ENCODE measurements at places on chromosomes 11 and 22.
A peak's percentile ranks its signal among the peaks of the same experiment; 100 is the strongest.

GRCh38 chr22:41987276-41987675 is 11.3 kb upstream of the WBP2NL start:
- DNase-seq, result no peak

DNA sequence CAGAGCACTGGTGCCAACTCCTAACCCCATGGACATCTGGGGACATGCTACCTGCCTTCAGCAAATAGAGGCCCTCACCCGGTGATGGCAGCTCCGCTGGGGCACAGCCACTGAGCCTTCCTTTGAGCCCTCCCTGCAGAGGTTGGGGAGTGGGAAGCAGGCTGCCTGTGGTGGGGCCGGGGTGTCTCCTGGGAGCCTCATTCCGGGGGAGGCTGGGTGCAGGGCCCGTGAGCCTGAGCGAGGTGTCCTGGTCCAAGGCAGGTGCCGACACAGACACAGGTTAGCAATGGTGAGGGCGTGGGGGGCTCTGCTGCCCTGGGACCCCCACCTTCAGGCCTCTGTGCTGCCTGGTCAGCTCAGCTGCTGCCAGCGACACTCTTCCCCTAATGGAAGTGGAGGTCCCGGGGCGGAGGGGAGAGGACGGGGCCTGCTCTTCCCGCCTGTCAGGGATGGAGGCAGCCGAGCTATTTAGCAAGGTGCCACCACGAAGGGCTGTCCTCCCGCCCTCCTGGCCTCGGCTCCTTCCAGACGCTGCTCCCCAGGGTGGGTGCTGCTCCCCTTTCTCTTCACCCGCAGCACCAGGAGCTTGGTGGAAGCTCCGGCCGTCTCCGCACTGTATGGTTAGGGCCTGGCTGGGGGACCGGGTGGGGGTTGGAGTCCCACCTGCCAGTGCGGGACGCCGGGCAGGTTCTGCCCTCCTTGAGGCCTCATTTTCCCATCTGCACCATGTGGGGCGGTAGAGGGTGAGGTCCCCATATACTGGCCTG is 11.2 kb downstream of the TSPAN4 start:
- DNase-seq, result no peak

GRCh38 chr11:43687120-43687791 is 6.7 kb downstream of the HSD17B12 start:
- no peak for DNase-seq

- peak; percentile 18 for DNase-seq
Observed at GRCh38 chr11:783581-784015, 6.3 kb downstream of the CEND1 start.

- no peak for DNase-seq
Observed at GRCh38 chr22:48061726-48062125, 1299.3 kb downstream of the TBC1D22A start.

- no peak for DNase-seq
Observed at GRCh38 chr22:43234264-43234988, 47.5 kb upstream of the TTLL12 start.

DNA sequence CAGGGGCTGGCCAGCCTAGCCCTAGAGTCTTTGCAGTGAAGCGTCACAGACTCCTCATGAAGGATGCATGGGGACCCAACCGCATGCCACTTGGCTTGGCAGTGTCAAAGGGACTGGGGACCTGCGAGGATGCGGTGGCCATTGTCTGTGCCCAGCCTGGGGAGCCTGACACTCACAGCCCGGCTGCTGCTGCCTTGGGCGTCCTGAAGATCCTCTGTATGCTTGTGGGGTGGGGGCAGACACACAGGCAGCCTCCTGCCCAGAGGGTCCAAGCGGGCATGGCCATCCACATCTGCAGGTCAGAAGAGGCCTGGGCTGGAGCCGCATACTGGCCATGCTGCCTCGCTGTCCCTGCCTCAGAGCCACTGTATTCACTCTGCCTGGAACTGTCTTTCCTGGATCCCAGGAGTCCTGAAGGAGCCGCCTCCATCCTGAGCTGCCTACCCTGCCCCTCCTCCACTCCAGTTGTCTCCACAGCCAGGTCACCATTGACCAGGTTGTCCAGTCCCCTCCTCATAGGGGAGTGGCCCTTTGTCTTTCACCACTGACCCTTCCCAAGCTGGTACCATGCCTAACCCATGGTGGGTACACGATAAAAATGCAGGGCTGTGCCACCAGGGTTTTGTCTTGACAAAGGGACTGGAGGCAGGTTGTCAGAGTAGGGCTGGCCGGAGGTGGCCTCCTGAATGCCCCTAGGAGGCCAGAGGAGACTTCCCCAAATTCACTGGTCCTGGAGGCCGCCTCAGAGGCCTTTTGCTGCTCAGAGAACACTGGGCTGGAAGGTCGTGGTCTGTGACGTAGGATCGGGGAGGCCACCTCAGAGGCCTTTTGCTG is 107.0 kb downstream of the KCNQ1OT1 start:
- DNase-seq, result no peak

DNA sequence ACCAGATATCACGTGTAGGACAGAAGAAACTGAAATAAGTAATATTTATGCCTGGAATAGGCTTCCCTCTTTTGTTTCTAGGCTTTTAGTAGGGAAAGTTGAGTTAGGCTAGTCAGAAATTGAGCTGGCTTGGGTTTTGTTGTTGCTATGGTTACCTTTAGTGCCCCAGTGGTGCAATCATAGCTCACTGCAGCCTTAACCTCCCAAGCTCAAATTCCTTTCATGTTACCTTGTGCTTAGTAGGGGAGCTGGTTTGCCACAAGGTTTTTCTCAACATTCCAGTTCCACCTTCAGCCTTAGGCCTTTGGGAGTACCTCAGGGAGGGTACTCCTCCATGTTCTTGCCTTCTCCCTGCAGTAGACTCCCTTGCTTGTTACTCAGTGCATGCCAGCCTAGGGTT is 69.1 kb upstream of the SUSD2 start:
- no peak for DNase-seq

DNA sequence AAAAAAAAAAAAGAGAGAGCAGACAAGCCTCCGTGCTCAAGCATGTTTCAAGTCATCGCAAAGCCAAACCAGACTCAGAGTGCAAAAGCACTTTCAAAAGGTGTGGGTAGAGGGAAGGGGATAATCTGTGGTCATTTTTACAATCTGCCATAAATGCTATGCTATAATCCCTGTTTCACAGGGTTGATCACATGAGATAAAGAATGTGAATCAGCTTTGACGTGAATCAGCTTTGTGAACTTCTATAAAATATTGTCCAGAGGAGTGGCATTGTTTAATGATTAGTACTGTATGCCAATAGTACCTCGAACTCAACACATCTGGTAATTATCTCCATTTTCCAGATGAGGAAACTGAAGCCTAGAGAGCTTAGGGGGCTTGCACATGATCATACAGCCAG is 20.0 kb upstream of the POLD3 start:
- DNase-seq, result no peak

Data from SK-N-MC (cell line).